Stimulated activated CD8-positive, alpha-beta memory T cell treated with anti-CD3 and anti-CD28 coated beads, Interleukin-7, amount 100 ng/mL, for 1 hour (primary cell): ENCODE measurements at places on chromosomes 4 and X.

GRCh38 chrX:13899607-13900006 lies 82.7 kb upstream of the GPM6B start:
- no peak for DNase-seq

- DNase-seq: no peak
These were observed 104.4 kb upstream of the SCML1 start for GRCh38 chrX:17632942-17633341.

GRCh38 chr4:57158221-57158620 lies 48.0 kb upstream of the IGFBP7 start:
- DNase-seq: no peak

- no peak for DNase-seq
These were observed 40.0 kb downstream of the TXK start for GRCh38 chr4:48093991-48094416.

DNA sequence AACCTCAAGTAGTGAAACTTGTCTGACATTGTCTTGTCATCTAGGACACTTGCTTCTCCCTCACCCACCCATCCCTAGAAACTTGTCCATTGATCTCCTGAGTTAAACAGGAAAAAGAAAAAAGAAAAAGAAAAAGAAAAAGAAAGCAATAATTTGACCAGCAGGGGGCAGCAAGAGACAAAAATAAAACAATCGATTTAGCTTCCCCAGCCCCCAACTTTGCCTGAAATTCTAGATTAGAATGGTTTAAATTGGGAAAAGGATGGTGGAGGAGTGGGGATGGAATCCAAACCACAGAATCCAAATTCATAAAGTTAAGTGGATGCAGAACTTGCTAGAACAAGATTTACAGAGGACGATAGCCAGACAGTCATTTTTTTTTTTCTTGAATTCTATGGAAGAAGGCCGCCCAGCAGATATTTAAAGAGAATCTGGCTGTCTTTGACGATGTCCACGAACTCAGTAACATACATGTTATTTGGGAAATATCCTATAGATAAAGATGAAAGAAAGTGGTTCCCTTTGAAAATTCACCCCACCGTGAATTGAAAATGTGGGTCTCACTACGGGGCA lies 282.9 kb downstream of the USP46 start:
- no peak for DNase-seq

DNA sequence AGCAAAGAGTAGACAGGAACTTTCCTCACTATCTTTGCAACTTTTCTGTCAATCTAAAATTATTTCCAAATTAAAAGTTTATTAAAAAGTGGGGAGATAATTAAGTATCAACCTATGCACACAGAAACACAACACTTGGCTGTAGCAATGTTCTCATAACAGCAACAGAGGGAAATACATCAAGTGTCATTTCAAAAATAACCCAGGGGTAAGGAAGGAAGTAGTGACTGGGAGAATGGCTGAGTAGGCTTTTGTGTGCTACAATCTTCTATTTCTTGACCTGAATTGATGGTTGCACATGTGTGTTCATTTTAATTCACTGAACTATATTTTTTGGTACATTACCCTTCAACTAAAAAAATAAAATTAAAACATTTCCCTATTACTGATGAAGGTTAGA lies 67.5 kb downstream of the ABCG2 start:
- no peak for DNase-seq

- no peak for DNase-seq
These were observed 163.0 kb upstream of the TLL1 start for GRCh38 chr4:165709973-165710526.

DNA sequence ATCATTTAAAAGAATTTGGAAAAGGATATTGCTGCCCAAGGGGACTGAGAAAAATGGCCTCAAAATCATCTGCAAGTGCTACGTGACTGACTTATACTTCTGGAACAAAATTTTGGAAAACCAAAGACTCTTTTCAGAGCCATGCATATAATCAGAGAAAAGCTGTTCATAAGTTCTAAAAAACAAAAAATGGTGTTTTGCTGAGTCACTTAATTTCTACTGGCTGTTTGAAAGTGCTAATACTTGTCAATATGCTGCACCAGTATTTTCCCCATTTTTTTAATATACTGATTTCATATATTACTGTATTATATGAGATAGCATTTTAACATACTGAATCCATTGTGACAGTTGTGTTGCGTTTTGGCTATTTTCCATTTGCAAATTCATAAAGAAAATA lies 61.5 kb upstream of the ZMAT1 start:
- DNase-seq: no peak

DNA sequence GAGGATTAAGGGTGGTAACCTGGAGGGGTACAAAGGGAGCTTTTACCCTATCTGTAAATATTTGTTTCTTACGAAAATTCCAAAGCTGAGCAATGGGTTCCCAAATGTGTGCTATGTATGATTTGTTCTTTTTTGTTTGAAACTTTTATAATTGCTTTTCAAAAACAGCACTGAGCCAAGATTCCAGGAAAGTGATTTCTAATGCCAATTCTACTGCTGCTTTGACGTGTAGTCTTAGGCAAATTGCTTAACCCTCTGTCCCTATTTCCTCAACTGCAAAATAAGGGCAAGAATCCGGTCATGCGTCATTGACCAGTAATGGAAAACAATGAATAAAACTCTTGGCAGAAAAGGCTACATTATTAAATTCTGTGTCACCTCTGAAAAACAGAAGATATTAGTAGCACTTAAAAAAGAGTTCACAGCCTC lies 454.7 kb downstream of the IL15 start:
- DNase-seq: no peak

GRCh38 chr4:138223231-138223910 lies 18.8 kb downstream of the SLC7A11 start:
- DNase-seq: no peak

DNA sequence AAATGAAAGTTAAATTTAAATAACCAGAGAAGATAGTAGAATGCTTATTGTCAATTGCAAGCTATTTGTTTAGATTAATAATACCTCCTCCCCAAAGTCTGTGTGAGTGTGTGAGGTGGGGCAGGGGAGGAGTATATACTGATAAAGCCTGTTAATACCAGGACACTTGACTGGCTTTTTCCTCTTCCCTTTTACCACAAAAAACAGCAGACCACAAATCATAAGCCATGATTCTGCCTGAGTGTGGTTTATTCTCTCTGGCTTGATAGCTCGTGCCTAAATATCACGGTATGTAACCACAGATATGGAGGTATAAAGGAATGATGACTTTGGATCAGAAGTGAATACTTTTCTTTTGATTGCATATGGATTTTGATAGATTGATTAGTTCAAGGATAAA lies 21.9 kb upstream of the SCRG1 start:
- DNase-seq: no peak

DNA sequence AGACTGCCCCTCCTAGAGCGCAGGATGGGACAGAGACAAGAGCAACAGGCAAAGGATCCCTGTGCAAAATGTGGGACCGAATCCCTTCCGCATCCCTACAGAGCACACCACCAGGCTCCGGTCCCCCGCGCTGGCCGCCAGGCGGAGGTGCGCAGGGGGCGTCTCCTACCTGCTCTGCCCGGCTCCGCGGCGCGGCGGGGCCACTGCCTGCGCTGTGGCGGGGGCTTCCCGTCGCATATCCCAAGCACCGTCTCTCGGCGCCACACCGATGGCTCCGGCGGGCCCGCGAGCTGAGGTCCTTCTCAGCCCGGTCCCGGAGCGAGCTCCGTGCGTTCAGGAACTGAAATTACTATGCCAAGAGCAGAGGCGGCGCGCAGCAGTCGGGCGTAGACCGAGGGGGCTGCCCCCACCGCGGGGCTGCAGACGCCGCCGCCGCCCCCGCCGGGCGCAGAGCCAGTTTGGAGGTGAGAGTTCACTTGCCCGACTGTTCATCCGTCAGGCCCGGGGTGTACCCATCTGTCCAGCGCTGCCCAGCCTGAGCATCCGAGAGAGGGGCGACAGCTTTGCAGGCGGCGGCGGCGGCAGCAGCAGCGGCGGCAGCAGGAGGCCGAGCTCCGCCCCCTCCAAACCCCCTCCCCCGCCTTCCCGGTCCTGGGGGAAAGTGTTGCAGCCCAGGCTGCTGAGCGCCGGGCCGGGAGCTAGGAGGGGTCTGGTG lies at the start of gene GPRIN3:
GPRIN3 (minus strand) TSS at position 355 of the 715 bp plus-strand sequence. CDS start 57,690 bp downstream, outside the sequence.
- DNase-seq: no peak
